ENCODE measurements at places on chromosomes 1 and 21.

DNA sequence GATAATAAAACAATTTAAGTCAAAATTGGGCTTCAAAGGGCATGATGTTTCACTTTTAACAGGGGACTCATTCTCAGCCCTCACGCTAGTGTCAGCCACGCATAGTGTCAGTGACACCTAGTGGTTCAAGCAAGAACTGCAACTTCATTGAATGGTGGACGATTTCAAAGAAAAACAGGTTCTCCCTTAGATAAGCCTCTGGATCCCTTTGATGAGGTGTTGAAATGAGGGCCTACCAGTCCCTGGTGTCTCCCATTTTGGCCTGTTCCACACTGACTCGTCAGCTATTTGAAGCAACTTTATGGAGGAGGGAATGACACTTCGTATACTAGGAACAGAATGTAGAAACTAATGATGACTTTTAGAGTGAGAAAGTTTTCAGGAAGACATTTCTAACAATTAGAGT lies 56.2 kb downstream of the FCRL5 start:
- peak; percentile 70 for DNase-seq

GRCh38 chr21:37166733-37167132 lies 93.7 kb downstream of the TTC3 start:
- peak; percentile 10 for DNase-seq

DNA sequence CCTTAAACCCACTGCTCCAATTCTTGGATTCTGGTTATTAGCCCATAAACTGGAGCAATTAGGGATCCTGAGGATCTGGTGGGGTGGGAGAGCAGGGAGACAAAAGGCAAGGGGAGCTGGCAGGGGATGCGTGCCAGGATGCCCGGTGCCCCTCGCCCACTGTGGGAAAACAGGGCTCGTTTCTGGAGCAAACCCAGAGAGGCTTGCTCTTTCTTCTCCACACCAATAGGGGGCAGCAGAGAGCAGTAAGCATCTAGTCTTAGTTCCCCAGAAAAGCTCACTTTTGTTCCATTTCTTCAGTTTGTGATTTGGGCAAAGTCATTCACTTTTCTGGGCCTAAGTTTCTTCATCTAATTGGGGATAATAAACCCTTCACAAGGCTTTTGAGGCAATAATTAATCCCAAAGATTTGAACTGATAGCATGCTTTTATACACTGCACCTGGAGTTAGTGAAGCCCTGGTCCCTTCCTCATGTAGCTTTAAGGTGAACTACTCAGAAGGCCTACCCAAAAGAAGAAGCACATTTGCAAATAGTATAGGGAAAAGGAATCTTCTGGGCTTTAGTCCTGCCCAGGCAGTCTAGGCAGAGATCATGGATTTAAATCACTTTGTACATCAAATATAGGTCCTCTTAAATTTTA lies 160.6 kb upstream of the USP24 start:
- DNase-seq = peak; percentile 61

DNA sequence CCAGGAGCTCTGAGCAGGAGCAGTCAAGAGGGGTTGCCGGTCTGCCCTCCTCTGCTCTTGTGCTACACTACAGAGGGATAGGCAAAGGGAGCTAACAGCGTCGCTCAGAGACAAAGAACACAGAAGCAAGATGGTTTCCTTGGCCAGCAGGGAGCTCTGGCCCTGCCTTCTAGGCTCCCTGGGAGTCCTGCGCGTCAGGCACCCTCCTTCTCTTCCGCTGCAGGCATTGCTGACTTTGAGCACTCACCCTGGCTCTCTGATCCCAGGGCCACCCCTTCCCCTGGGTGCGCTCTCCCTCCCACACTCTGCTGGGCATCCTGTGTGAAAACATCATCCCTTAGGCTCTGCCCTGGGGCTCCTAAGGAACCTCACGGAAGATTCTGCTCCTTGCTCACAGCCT lies 489 bp downstream of the TNNI1 start:
- no peak for DNase-seq

GRCh38 chr1:147591261-147591891 lies 50.1 kb downstream of the BCL9 start:
- no peak for DNase-seq

DNA sequence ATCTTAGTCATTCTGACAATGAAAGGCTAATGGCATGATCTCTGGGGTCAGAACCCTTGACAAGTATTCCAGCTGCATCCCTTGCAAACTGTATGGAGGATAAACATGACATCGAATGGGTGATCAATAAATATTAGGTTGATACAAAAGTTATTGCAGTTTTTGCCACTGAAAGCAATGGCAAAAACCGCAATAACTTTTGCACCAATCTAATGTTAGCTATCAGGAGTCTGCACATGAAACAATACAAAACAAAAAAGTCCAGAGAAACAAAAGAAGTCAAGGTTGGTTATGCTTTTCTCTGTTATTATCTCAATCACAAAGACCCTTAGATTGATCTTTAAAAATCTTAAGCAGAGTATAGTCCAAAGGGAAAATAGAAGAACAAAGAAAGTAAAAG lies 292.7 kb downstream of the DUSP10 start:
- no peak for DNase-seq

- no peak for DNase-seq
These were observed 35.0 kb downstream of the ACP6 start for GRCh38 chr1:147635342-147635741.

DNA sequence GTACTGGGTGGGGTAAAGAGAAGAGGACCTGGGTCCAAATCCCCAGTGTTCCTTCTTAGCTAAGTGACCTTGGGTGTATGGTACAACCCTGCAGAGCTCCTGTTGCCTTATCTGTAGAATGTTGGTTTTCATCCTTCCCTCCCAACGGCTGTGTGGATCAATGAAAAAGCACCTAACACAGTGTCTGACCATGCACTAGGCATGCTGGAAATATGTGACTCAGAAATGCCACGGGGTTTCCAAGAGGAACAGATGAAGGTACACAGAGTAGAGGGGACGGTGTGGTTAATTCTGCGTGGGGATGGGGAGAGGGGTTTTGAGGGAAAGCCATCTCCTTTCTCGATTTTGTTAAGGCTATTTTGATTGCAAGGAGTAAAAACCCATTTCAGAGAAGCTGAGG lies 8.6 kb downstream of the NIPAL3 start:
- DNase-seq = no peak

DNA sequence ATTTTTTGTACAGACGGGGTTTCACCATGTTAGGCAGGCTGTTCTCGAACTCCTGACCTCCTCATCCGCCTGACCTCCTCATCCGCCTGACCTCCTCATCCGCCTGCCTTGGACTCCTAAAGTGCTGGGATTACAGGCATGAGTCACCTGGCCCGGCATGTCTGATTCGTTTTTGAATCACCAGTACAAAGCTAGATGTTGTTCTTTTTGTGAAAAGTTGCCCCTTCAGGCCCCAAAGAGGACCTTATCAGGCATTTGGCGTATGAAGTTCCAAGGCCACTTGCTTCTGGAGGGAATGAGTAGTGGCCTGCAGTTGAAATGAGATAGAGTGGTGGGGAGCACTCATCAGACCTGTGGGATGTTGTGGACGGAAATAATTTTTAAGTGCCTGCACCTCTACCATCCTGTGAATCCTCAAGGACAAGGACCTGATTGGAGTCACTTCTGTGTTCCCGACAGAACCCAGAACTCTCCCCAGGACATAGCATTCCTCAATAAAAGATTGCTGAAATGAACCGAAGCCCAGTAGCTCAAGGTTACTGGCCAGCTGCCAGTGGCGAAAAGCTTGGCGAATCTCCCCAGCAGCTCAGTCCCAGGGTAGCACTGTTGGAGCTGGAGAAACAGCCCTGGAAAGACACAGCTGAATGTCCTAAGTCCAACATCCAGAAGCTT lies 50.1 kb downstream of the NDUFS5 start:
- no peak for DNase-seq

DNA sequence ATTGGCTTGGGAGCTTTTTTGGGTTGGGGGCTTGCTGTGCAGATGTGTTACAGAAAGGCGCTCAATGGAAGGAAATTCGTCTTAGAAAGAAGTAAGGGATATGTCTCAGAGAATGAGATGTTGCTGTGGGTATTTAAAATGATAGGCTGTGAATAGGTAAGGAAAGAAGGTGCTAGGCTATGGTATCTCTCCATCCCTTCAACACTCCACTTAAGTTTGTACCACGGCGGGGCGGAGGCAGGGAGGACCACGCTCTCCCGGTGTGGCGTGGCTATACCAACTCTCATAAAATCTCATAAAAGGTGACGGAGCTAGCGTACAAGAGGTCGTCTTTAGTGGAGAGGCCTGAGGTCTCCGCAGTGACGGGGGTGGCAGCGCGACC lies 305 bp upstream of the RPS6KC1 start:
- no peak for DNase-seq

GRCh38 chr1:218299416-218299815 lies 14.3 kb downstream of the RRP15 start:
- no peak for DNase-seq

DNA sequence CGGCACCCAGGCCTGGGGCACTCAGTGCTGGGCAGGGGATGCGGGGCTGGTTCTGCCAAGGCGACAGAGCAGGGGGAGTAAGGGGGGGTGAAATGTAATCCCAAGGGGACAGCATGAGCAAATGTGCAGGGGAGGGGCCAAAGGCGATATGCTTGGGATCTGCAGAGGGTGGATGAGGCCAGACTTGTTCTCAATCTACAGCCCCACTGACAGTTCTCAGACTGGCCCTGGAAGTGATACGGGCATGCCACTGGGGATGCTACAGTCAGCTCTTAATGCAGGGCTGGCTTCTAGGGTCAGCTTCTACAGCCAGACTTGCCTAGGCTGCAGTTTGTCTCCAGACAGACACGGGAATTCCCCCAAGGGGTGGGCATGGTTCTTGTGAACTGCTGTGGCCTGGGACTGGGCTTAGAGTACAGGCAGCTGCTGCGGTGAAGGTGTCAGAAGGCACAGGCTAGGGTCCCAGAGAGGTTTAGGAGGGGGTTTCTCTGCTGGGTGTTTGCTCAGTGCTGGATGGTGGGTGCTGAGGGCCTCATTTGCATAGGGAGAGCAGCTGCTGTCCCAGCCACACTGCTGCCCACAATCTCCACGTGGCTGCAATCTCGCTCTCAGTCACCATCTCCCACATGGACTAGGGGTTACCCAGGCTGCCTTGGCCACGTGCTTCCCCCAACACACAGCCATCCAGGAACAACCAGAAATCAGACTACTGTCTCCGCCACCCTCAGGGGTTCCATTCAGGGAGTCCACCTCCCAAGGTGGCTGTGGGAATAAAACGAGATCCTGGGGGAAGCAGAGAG lies 190.1 kb downstream of the HIVEP3 start:
- DNase-seq = no peak

DNA sequence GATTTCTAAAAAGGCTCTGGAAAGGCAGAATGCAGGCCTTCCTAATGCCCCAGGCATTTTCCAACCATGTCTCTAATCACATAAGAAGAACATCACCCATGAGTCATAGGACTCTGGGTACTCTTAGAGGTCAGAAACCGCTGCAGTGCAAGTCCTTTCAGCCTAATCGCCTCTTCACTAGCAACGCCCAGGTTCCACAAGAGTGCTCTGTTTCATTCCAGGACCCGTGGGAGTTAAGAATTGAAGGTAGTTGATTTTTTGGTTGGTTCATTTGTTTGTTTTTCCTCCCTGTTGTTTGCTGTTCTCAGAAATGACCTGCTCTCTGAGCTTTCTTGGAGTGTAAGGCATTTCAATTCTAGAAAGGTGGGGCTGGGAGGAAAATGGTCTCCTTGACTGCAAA lies 123.2 kb downstream of the NR5A2 start:
- DNase-seq = no peak

DNA sequence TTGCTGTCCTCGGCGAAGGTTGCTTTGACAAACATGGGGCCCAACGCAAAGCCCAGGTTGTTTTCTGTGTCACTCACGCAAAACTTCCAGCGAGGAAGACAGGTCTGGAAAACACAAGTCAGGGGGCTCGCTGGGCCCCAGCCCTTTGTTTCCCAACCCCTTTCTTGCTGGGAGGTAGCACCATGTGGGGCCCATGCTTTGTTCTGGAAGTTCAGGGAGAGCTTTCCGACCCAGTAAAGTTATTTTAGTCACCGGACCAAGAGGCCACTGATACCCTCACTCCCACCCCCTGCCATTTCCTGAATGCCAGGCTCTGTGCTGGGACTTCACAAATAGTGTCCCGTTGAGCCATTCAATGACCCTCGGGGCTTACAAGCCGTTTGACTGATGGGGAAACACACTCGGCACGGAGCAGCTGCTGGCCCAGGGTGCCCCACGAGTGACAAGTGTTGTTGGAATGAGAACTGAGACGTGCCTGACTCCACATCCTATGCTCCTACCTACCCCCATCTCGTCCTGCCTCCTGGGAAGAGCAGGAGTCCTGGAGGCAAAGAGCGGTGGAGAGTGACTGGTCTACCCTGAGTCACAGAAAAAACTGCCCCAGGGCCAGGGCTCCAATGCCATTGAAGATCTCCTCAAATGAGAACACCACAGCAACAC lies 52.0 kb downstream of the ECE1 start:
- DNase-seq = no peak

GRCh38 chr1:211127166-211127565 lies 6.8 kb downstream of the KCNH1 start:
- no peak for DNase-seq

GRCh38 chr1:229371624-229372023 lies 28.8 kb upstream of the CCSAP start:
- DNase-seq = no peak

- peak; percentile 21 for DNase-seq
These were observed 21.3 kb upstream of the ASB17 start for GRCh38 chr1:75953461-75953860.

GRCh38 chr1:179955287-179955680 lies 674 bp downstream of the CEP350 start:
- DNase-seq = no peak

DNA sequence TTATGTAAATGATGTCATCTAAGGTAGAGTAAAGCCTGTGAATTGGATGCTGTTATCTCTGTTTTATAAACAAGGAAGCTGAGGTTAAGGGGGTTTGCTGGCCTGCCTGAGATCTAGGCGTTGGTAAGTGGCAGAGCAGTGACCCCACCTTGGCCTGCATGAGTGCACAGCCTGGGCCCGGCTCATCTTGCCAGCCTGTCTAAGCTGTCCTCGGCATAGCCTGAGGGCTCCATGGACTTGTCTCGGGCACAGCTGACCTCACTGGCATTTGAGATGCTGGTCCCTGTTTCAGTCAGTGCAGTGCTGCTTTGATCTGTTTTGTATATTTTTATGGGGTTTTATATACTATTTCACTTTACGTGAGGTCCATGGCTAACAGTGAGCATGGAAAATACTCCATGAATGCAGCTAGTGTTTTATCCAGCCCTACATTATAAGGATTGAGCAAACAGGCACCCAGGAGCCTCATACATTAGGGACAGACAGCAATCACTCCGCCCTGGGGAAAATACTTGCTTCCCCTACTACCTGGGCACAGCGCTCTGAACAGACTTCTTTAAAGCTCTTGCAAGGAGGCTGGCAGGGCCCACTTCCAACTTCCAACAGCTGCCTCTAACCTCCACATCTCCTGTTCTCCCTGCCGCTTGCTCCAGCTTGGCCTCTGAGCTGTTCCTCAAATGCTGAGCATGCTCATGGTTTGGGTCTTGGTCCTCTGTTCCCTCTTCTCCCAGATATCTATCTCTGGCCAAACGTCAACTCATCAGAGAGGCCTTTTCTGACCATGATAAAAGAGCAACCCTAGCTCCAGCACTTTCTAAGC lies 150.6 kb upstream of the HMGB4 start:
- DNase-seq = no peak

GRCh38 chr1:2151252-2151651 lies 43.3 kb downstream of the FAAP20 start:
- no peak for DNase-seq
